KBM-7 (cell line): ENCODE measurements at places on chromosomes 2 and 18.

DNA sequence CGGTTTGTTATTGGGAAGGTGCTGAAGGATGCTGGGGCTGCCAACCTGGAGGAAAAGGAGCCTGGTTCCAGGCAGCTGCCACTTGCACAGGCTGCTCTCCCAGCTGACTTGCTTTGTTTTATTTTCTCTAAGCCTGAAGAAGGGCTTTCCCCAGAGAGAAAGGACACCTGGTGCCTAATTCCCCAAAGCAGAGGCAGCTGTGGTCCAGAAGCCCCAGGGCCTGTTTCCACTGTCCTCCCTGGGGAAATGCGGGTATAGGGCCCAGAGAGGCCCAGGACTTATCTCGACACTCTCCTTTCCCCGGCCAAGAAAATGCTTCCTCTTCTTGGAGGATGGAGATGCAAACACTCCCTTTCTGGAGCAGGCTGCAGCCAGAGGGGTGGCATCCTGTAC, 30.1 kb downstream of the INO80C start:
- no peak for DNase-seq

GRCh38 chr2:156474401-156474800, 38.2 kb downstream of the GPD2 start:
- no peak for DNase-seq

DNA sequence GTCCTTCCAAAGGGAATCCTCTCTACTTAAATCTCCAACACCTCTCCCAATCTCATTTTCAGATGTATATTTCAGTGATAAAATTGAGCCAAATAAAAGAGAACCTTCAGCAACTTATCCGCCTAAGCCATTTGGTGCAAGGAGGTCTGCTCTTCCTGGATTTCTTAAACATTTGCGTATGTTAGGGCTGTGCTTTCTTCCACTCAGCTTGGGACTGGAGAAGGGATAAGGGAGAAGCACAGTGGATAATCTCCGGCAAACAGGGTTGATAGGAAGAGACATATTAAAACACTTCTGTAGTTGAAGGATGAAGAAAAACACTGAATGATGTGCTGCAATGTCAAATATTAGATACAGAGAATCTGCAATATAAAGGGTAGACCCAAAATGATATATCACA, 796.2 kb downstream of the KCNJ3 start:
- DNase-seq: no peak

GRCh38 chr2:237627441-237628246, at the start of gene LRRFIP1:
Gene LRRFIP1 (plus strand): TSS chr2:237627587. CDS start chr2:237627645, 58 bp downstream.
- DNase-seq: no peak

DNA sequence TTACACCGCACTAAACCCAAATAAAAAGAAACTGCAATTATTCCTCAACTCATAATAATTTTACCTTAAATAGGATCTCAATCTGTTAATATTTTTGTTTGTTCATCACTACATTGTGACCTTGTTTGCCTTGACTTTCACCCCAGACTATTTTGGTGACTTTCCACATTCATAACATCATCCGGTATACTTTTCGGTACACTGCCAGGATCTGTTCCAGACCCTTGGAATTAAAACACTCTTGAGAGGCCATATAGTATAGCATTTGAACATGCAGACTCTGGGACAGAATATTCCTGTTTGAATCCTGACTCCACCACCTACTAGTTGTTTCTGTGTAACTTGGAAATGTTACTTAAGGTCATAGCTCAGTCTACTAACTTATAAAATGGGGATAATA, 577.4 kb downstream of the METTL4 start:
- no peak for DNase-seq

DNA sequence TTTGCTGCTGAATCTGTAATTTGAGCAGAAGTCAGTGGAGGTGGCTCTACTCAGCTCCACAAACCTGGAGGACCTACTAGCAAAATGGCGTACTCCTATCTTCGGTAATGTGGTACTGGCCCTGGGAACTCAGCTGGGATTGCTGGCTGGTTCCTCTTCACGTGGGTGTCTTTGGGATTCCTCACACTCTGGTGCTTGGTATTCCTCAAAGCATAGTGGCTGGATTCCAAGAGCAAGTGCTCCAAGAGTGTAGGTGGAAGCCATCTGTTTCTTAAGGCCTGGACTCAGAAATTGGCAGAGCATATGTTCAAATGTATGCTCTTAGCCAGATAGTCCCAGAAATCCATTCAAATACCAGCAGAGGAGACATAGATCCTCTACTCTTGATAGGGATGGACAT, 281.9 kb upstream of the CDH7 start:
- no peak for DNase-seq

- DNase-seq: no peak
Measured at GRCh38 chr2:46337208-46337994, 40.2 kb downstream of the EPAS1 start.

DNA sequence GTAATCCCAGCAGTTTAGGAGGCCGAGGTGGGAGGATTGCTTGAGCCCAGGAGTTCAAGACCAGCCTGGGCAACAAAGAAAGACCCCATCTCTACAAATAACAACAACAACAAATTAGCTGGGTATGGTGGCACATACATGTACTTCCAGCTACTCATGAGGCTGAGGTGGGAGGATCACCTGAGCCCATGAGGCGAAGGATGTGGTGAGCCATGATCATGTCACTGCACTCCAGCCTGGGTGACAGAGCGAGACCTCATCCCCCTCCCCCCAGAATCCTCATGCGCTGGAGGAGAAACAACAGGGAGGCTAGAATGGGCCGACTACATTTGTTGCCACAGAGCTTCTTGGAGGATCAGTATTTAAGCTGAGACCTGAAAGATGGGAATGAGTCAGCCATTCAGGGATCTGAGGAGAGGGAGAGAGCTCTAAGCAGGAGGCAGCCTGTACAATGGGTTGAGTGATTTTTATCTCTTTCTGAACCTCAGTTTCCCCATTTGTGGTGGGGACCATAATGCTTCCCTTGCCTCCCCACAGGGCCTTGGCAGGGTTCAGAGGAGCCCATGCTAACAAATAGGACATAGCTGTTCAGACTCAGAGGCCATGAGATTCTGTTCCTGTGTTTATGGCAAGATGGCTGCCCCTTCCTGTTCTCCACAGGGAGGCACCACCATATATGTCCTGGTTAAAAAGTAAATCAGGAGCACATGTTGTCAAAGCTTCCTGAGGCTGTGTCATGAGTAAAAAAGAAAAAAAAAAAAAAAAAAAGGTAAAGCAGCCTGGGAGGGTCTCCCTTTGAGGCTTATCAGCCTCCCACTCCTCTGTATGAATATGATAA, 131.4 kb upstream of the HAAO start:
- no peak for DNase-seq

GRCh38 chr2:3839476-3839875, 136.1 kb downstream of the DCDC2C start:
- DNase-seq: no peak

DNA sequence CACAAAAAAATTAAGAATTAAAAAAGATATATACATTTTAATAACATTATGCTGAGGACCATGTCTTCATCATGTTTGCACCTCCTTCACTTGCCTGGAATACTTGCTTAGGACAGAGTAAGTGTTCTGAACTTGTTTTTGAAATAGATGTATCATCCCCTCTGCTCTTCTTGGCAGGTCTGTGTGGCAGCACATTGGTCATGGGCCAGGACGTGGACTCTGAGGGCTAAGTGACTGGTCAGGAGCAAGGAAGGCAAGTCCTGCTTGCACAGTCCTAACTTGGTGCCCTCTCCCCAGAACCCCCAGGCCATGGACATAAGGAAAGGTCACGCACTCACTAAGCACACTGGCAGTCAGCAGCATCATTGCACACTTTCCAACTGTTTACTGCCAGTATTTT, 95.8 kb downstream of the PTPRM start:
- no peak for DNase-seq

DNA sequence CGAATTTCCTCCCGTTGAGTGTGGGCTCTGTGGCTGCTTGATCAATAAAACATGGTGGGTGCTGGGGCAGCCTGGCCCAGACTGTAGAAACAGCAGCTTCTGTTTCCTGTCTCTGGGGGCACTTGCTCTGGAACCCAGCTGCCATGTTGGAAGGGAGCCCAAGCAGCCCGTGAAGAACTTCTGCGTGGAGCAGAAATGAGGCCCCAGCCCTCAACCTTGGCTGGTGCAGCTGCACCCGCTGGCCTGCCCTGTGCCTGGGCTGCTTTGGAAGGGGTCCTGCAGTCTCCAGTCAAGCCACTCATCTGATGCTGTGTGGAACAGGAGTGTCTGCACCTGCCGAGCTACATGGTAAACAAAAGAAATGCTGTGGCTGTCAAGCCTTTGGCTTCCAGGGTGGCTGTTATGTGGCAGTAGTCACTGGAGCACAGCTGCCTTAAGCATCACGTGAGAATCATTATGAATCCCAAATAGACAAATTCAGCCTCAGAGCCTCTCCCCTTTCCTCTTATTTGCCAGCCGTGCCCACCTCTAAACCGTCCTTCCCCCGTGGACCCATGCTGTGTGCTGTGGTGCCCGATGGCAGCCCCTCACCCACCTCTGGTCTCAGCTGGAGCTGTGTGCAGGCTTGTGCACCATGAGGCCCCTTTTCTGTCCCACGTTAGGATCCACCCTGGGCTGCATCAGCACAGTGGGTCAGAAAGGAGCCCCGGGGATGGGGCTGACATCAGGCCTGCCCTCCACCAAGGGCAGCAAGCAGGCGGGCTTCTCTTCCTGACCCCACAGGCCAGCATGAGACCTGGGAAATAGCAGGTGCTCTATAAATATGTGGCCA, 134.0 kb upstream of the HDAC4 start:
- DNase-seq: no peak

DNA sequence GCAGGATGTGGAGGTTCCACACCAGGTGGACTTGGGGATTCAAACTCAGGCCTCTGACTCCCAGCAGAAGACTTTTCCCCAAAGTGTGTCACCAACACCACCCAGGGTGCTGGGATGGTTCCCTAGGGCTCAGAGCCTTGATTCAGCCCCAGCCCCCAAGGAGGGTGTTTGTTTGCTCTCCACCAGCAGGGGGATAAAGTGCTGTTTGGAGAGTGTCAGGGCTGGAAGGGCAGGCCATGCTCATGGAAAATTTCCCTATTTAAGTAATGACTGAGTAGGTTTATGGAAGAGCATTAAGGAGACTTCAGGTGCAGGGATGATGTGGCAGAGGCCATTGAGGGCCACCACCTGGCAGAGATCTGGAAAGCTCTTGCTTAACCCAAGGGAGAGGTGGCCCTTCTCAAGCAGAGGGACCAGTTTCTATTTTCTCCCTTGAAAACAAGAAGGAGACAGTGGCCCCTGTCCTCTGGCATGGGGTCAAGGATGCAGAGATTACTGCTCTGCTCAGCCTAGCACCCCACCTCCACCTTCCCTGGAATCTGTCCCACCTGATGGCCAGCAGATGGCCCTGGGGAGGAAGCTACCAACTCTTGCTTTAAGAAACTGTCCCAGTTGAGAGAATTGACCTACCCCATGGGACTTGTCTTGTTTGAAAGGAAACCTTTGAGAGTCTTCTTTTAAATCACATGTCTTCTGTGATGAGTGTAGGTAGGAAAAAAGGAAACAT, 122.1 kb downstream of the ACOXL start:
- peak; percentile 14 for DNase-seq

DNA sequence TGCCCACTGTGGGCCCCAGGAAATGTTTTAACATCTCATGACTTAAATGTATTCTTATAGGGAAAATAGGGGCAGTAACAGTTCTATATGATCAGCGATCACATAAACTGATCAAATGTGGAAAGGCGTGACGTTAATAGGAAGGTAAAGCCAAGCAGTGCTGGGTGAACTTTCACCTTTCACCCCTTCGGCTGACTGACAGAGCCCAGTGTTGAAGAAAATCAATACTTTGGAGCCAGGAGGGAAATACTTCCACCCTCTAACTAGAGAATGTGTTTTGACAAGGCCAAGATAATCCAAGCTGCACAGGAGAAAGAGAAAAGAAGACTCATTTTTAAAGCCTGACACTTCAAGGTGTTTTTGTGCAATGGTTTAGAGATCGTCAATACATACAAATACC, 116.5 kb upstream of the BOD1L2 start:
- DNase-seq: no peak

DNA sequence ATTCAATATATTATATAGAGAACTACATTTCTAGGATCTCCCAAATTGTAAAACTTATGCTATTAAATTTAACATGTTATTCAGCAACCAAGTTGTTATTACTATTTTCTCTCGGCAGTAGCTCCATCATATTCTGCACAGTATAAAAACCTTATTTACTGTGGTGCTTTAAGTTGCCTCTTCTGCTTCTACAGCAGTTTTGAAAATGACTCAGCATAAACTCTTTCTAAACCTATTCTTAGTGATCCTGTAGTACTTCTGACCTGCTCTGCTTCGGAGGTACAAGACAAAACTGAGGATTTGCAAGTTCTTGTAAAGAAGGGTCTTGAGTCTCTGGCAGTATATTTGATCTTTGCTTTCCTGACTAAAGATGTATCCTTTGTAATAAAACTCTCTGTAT, 567.2 kb downstream of the TMX3 start:
- DNase-seq: no peak

GRCh38 chr2:9650119-9650821, 19.5 kb upstream of the YWHAQ start:
- peak; percentile 41 for DNase-seq

DNA sequence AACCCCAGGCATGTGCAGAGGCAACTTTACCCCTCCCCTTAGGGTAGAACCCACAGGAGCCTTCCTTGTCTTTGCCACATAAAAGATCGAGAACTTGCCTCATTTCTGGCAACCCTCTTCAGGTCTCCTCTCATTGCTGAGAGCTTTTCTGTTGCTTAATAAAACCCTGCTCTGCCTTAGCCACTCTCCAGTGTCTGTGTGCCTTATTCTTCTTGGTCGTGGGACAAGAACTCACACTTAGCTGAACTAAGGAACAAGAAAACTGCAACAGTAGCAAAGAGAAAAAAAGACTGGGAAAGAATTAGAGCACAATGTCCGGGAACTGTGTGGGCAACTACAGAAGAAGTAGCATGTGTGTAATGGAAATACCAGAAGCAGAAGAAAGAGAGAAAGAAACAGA, 56.2 kb upstream of the SMIM21 start:
- DNase-seq: no peak

GRCh38 chr2:63537306-63537705, 51.0 kb downstream of the WDPCP start:
- no peak for DNase-seq

DNA sequence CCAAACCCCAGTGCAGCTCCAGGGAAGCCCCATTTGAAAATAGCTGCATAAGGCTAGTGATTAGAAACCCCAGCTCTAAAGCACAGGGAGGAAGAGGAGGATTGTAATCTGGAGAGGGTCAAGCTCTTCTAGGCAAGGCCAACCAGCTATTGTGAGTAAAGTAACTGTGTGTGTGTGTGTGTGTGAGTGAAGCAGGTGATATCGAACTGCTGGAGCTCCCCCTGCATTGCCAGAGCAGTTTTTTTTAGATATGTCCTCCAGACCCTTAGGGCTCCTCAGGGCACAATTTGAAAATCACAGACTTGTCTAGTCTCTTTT, 177.4 kb upstream of the NABP1 start:
- DNase-seq: no peak

GRCh38 chr18:13302040-13302439, 83.5 kb downstream of the LDLRAD4 start:
- no peak for DNase-seq

DNA sequence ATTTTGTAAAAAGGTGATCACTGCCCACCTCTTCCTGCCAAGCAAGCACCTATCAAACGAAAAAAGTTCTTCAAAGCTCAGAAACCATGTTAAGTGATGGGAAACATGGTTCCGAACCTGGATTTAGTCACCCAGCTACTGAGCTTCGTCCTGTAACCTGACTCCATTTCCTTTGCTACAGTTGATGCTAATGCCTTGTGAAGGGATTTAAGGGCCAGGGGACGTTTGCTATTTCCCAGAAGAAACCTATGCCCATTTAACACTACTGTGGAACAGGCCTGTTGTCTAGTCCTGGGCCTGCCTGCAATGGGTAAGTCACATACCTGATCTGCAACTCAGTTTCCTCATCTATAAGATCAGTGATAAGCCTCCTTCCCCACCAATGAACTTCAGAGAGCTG, 14.8 kb downstream of the SERPINE2 start:
- no peak for DNase-seq

GRCh38 chr2:181326661-181327060, 130.5 kb upstream of the ITGA4 start:
- DNase-seq: no peak
